Right lung (tissue), 10 donors: ENCODE measurements at places on chromosomes 2 and 18. TPM values are rescaled to one million over a fixed set of nuclear protein-coding genes. Genes with fewer than 3 reads are reported as not detected.
A peak's percentile ranks its signal among the peaks of the same experiment; 100 is the strongest.

The LHCGR gene
- polyA plus RNA-seq = 0.13 TPM

DNA sequence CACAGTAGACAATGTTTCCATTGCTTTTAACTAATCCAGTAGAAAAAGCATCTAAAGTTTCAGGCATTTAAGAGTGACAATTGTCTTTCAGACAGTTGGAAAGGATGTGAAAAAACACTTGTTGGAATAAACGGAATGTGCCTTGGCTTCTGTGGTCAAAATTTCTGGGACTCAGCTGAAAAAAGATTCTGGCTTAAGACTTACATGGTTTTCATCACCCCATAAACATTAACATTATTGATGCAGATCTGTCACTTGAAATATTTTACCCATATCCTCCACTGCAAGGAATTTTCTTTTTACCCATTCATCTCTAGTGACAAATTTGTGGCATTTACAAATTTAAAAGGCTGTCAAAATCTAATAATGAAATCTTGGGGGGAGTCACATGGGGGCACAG, 166.0 kb downstream of the SRBD1 start:
- no peak for DNase-seq

DNA sequence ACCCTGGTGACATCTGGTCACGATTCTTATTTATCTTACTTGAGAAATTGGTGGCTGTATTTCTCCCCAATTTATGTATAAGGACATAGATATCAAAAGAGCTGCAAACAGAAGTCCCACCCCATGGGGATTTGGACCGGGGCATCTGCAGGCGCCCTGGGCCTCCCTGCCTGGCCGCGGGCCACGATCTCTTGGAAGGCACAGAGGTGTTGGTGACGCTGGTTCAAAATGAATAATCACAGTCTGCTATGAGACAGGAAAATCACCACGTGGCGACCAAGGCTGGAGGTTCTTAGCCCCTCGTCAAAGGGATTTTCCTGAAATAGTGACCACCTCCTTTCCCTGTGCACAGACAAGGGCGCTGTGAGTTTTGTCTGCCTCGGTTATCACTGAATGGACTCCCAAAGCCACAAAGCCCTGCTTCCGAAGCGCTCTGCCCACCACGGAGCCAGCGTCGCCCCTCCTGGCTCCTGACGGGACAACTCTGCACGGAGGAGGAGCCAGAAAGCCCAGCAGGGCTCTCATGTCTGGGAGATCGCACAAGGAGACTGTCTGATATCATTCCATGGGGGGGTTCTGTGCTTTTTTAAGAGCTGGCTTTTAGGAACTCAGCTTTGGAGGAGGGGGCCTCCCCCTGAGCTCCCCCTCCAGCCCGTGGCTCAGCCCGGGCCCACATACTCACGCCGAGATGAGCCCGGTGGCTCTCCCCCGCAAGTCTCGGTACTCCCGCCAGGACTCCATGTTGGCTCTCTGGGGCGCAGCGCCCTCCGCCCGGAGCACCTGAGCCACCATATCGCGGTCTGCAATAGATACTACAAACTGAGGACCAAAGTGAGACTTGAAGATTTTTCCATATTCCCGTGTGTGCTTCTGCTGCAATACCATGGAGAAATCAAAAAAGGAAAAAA, 14.6 kb downstream of the CYP27C1 start:
- no peak for DNase-seq

- peak; percentile 17 for DNase-seq
These were observed 195.6 kb upstream of the POU3F3 start for GRCh38 chr2:104658144-104658835.
